Activated T-helper 1 cell treated with anti-CD3 and anti-CD28 coated beads, Interleukin-12 subunit alpha, Interleukin-12 subunit beta, Interleukin-2, Interleukin-4 antibody, amounts not matched to agents 30 ng/mL and 10 ng/mL and 1 ng/mL, durations not matched to agents 14 hours and 24 hours and 36 hours (primary cell): ENCODE measurements at places on chromosomes 2 and 18. TPM values are rescaled to one million over a fixed set of nuclear protein-coding genes. Genes with fewer than 3 reads are reported as not detected.
A peak's percentile ranks its signal among the peaks of the same experiment; 100 is the strongest.

POTEJ gene
- not detected in 2 replicates for total RNA-seq

ECEL1 gene
- 0.12 TPM in 1 of 2 replicates, not detected in the other for total RNA-seq

DNA sequence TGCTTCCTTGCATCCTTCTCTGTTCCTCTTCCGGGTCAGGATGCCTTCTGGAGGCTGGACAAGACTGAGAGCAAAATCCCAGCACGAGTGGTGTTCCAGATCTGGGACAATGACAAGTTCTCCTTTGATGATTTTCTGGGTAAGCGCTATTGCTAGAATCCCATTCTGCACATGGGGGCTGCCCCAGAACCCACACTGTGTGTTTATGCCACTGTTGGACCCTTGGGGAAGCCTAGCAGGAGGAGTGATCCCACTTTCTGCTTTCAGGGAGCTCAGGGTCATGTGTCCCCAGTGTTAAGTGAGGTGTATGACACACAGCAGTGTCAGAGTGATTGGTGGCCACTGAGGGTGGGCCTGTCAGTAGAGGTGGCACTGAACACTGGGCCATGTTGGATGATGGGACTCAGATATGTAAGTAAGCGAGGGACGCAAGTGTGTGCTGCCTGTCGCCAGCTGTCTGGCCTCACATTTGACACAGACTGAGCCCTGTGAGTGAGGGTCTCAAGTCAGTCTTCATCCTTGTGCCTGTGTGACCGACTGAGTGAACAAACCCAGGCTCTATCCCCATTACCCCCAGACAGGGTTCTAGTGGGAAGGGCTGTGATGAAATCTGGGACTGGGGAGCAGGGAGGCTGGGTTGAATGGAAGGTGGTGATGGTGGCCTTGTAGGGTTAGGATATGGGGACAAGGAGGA lies 220.9 kb downstream of the DYSF start:
- H3K4me1 ChIP-seq = no peaks in the 10 kb centered on the region
- H3K27me3 ChIP-seq = peaks cover 8% of the 10 kb centered on the region
- no peak for DNase-seq
- no peak overlapping the region for H3K4me3 ChIP-seq
- no peaks in the 10 kb centered on the region for H3K36me3 ChIP-seq

GRCh38 chr18:2692508-2692907 lies 37.0 kb downstream of the SMCHD1 start:
- H3K27me3 ChIP-seq = no peaks in the 10 kb centered on the region
- peaks cover 35% of the 10 kb centered on the region for H3K4me1 ChIP-seq
- H3K36me3 ChIP-seq = peaks cover 49% of the 10 kb centered on the region
- no peak for DNase-seq

GALNT3 gene
- 3.8 and 4.8 TPM in 2 replicates for total RNA-seq

DNA sequence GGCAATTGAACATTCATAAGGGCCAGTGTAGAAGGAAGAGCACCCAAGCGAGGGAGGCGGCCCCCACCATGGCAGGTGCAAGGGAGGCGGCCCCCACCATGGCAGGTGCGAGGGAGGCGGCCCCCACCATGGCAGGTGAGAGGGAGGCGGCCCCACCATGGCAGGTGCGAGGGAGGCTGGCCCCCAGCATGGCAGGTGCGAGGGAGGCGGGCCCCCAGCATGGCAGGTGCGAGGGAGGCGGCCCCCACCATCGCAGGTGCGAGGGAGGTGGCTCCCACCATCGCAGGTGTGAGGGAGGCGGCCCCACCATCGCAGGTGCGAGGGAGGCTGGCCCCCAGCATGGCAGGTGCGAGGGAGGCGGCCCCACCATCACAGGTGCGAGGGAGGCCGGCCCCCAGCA lies 24.7 kb upstream of the GPC1 start:
- peaks cover 3% of the 10 kb centered on the region for H3K27me3 ChIP-seq
- no peak for DNase-seq
- H3K27ac ChIP-seq = no peak overlapping the region
- no peaks in the 10 kb centered on the region for H3K4me1 ChIP-seq
- H3K4me3 ChIP-seq = no peak overlapping the region

DNA sequence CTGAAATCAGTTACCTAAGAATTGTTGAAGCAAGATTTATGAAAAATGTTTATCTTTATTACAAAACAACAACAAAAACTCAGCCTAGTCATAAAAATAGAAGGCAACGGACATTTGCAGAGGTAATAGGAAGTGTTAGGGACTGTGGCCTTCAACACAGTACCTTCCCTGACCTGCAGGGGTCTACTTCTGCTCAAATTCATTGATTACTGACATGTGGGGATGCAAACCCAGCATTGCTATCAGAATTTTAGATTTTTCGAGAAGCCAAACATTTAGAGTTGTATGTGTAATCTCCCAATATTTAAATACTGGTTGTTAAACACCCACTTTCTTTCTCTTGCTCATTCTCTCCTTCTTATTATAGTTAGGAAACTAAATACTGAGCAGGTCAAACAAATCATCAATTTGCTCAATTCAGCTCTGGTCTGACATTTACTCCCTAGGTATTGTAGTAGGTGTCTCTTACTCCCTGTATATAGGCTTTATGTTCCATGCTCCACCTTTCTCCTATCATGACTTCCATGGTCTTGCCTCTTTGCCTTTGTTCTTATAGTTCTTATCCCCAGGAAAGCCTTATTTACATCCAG lies 198.5 kb downstream of the UBE2E3 start:
- peak overlapping the region; percentile 7 for H3K4me3 ChIP-seq
- H3K27ac ChIP-seq = peak overlapping the region; percentile 57
- peaks cover 16% of the 10 kb centered on the region for H3K36me3 ChIP-seq
- H3K27me3 ChIP-seq = no peaks in the 10 kb centered on the region
- no peak for DNase-seq
- peaks cover 56% of the 10 kb centered on the region for H3K4me1 ChIP-seq

EFHD1 gene
- 0.13 and 0.54 TPM in 2 replicates for total RNA-seq

DNA sequence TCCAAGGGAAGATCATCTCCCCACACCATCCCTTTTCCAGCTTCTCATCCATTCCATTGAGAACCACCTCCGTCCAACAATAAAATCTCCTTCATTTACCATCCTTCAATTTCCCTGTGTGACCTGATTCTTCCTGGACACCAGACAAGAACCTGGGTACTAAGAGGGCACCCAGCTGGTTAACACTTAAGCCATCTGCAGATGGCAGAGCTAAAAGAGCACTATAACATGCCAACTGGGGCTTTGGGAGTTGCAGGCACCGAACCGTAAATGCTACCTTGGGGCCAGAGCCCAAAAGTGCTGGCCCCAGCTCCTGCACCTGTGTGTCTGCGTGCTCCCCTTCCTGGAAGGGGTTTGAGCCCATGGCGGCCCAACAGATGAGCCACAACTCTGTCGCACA lies 655.0 kb downstream of the LRP1B start:
- no peak for DNase-seq
- H3K4me3 ChIP-seq = no peak overlapping the region
- H3K36me3 ChIP-seq = no peaks in the 10 kb centered on the region
- no peak overlapping the region for H3K27ac ChIP-seq
- H3K27me3 ChIP-seq = no peaks in the 10 kb centered on the region

CCL20 gene
- total RNA-seq = 1.2 and 3.2 TPM in 2 replicates

KYNU gene
- not detected in 2 replicates for total RNA-seq

TMEM163 gene
- 0.12 and 0.21 TPM in 2 replicates for total RNA-seq

- H3K27ac ChIP-seq = peak overlapping the region; percentile 1
- DNase-seq = no peak
- H3K36me3 ChIP-seq = peaks cover 41% of the 10 kb centered on the region
- peaks cover 52% of the 10 kb centered on the region for H3K4me1 ChIP-seq
- H3K4me3 ChIP-seq = no peak overlapping the region
- H3K27me3 ChIP-seq = no peaks in the 10 kb centered on the region
Observed at GRCh38 chr2:135963841-135964240, 21.6 kb downstream of the DARS1 start.

DSG1 gene
- total RNA-seq = not detected in 2 replicates

LINC00305 gene
- total RNA-seq = not detected in 2 replicates

DNA sequence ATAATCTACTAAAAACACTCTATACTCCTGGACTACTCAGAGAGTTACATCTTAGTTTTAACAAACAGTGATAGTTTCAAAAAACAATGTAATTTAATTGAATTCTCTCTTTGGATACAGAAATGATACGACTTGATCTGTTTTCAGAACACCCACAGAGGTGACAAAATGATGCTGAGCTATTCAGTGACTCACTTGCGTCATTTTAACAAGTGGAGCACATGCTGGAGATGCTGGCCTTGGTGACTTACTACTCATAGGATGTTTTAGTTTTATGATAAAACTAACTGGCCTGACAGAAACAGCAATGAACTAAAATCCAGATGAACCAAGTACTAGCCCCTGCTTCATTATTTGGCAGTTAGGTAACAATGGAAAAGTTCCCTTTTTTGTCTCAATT lies 101.3 kb upstream of the ITGB6 start:
- peaks cover 48% of the 10 kb centered on the region for H3K36me3 ChIP-seq
- peaks cover 49% of the 10 kb centered on the region for H3K4me1 ChIP-seq
- DNase-seq = no peak

DNA sequence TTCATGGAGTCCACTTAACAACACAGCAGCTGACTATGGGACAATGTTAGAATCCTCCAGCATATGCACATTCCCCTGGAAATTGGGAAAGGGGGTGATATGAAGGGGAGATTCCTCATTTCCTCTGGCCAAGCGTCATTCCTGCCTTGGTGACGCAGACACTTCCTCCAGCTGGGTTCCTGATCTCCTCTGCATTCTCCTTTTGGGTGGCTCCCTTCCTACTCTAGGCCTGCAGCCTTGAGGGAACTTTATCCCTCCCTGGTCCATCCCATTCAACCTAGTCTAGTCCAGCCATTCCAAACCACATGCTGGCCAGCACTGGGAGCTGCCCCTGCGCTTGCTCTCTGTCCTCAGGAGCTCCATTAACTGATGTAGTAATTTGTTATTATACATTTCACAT lies 216.8 kb downstream of the VAPA start:
- no peak for DNase-seq
- H3K27ac ChIP-seq = no peak overlapping the region
- peaks cover 44% of the 10 kb centered on the region for H3K27me3 ChIP-seq

DNA sequence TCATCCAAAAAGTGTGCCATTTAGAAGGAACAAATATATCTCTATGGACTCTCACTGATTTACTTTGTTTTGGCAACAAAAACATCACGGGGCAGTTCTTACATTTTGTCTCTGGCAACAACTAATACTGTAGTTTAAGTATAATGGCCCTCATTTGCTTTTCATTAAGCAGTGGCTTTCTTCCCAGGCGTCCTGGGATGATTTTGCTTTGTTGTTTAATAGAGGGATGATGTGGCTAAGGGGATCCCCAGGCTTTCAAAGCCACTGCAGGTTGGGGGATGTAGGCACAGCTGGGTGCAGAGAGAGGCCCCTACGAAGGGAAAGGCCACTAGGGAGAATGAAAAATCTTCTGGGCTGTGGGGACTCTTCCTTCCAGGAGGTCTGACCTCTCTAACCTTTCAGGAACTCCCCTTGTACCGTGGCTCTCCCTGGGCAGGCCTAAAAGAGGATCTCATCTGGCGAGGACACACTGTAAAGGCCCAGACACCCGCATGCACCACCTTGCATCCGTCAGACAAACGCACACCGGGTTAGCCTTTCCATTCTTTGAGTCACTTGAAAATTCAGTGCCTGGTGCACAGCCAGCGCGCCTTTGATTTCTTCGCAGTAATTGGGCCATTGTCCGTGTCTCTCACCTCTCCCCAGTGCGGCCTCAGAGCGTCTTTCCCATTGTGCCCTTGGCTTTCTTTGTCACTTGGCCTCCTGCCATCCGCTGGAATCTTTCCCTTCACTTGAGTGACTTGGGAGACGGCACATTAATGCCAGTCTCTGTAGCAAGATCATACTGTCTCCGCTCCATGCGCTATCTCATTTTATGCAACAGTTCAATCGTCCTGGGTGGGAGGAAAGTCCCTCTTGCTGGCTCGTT lies 40.3 kb upstream of the AFF3 start:
- H3K27me3 ChIP-seq = peaks cover 5% of the 10 kb centered on the region
- H3K4me3 ChIP-seq = no peak overlapping the region
- no peak for DNase-seq
- H3K4me1 ChIP-seq = no peaks in the 10 kb centered on the region

DNA sequence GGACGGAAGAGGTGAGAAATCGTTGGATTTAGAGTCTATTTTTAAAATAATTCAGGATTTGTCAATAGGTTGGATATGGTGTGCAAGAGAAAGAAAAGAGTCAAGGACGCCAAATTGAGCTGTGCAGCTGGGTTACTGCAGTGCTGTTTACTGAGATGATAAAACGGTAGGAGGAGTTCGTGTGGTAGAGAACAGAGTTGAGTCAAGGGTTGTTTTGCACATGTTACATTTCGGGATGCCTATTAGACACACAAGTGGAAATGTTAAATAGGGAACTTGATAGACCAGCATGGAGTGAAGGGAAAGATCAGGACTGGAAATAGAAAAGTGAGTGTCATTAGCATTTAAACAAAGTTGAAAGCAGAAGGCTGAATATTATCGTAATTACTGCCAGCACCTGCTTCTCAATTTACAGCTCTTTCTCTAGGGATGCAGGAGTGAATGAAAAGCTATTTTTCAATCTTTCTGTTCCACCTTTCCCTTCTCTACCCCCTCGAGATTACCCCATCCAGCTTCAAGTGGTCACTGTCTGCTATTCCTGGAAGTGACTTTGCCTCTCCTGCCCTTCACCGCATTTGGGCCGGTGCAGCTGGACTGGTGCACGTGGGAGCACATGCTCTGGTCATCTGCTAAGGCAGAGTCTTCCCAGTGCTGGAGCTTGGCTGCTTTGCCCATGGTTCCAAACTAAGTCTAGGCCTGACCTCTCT lies 30.3 kb downstream of the GPR75 start:
- no peak overlapping the region for H3K27ac ChIP-seq
- H3K27me3 ChIP-seq = no peaks in the 10 kb centered on the region
- no peak overlapping the region for H3K4me3 ChIP-seq
- H3K36me3 ChIP-seq = peaks cover 3% of the 10 kb centered on the region
- H3K4me1 ChIP-seq = no peaks in the 10 kb centered on the region

POTEC gene
- total RNA-seq = not detected in 2 replicates

DNA sequence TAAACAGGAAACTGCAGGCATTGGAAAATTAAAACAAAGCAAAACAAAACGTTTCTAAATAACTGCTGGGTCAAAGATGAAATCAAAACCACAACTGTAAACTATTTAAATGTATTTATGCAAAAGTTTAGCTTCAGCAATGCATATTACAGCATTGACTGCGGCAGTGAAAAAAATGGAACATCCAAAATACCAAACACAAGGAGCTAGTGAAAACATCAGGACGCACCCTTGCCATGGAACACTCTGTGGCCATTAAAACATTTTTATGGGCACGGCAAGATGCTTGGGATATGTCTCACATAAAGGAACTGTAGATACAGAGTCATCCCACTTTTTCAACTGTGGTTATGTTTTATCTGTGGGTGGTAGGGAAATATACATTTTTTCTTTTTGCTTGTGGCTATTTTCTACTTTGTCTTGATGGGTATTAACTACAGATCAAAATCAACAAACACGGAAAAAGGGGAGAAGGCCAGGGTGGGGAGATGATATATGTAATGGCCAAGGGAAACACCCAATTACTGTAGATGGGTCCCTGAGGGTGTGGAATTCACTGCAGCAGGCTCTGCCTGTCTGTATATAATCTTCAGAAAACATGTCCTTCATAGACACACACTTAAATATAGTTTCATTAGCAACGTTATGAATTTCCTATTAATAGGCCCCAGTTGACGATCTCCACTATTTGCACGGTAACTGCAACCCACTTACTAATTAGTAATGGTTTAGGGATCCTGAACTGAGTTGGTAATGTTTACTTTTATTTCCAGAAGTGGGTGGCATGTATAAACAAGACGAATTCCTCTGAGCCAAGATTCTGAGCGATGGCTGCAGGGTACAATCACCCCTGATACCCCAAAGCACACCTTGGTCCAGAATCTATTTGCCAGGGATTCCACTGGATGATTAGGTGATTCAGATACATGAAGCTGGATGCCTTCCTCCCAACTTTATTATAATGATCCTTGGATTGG lies 110.5 kb downstream of the ACKR3 start:
- no peaks in the 10 kb centered on the region for H3K4me1 ChIP-seq
- no peak for DNase-seq
- H3K36me3 ChIP-seq = no peaks in the 10 kb centered on the region

ABHD1 gene
- total RNA-seq = 0.34 and 0.96 TPM in 2 replicates
